ENCODE measurements at places on chromosomes 11 and 22.

DNA sequence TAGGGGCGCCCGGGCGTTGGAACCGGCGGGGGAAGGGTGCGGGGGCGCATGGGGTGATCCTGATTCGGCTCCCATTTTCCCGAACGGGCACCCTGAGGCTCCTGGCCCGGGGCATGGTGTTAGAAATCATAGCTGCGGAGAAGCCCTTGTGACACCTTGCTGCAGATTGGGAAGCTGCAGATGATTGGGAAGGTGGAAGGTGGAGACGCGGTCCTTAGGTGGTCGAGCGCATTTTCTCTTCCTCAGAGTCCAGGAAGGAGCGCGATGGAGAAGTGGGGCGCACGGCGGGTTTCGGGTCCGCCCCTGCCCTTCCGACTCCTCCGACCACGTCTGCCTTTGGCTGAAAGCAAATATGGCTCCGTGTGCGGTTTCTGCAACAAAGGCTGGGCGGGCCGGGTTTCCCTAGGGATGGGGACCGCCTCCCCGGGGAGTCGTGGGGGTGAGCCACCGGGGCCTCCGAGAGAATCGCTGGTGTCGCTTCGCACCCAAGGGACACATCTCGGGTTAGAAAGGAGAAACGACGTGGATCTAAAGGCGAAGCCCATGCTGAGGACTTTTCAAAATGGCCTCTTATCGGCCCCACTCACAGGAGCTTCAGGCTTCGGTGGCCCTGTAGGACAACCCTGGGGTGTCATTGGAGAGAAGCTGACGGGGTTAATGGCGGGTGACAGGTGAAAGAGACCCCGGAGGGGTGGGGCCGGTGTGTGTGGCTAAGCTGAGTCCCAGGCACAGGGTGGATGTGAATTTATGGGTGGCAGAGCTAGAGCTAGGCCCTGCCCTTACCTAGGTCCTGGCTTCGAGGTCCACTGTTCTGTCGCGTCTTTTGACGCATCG is 707 bp upstream of the FTH1 start:
- peak; percentile 82 for DNase-seq

DNA sequence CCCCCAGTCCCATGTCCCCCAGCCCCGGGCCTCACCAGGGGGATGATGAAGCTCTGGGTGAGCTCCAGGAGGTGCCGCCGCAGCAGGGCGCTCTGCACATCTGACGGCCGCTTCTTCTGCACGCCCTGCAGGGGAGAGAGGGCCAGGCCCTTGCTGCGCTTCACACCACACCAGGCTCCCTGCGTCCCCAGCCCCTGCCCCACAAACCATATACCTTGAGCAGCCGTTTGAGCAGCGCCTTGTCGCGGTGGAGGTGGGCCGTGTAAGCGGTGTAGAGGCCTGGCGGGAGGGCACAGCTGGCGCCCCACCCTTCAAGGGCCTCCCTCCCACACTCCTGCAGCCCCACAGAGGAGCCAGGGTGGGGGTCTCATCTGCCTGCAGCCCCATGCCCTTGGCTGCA is 6.2 kb upstream of the PLXNB2 start:
- DNase-seq = no peak

DNA sequence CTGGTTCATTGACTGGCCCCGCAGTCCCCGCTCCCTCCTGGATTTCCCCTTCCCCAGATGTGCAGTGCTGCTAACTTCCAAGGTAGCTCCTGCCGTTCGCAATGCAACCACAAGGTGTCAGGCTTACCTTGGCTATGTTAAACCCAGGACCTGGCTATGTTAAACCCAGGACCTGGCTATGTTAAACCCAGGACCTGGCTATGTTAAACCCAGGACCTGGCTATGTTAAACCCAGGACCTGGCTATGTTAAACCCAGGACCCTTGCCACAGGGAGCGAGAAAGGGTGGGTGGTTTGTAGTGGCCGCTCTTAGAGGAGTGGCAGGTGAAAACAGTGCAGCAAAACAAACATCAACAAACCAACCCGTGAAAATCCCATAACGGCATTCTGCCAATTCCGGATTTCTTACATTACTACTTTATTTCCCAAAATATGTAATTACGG is 2.9 kb upstream of the ADAMTS8 start:
- peak; percentile 92 for DNase-seq

- DNase-seq = no peak
Measured at GRCh38 chr22:32005453-32005852, 37.6 kb upstream of the SLC5A1 start.

GRCh38 chr22:39174498-39175352 is 22.2 kb upstream of the CBX7 start:
- DNase-seq = peak; percentile 96

DNA sequence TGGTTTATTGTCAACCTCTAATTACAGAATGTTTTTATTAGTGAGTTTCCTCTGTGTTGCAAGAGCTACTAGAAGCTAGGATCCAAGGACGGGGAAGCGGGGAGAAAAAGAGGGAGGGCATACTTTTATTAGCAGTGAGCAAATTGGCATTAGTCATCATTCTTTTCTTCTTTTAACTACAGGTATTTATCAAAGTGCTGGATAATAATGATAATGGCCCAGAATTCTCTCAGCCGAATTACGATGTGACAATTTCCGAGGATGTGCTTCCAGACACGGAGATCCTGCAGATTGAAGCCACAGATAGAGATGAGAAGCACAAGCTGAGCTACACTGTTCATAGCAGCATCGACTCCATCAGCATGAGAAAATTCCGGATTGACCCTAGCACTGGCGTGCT is 179.7 kb upstream of the MTNR1B start:
- DNase-seq = no peak

- peak; percentile 81 for DNase-seq
Measured at GRCh38 chr11:113974741-113975470, at the start of gene HTR3A. Gene HTR3A, plus strand, starts transcription at chr11:113975108. Its CDS starts 218 bp downstream, at chr11:113975326.

GRCh38 chr11:34149786-34150185 is 44.4 kb downstream of the NAT10 start:
- DNase-seq = peak; percentile 41

GRCh38 chr11:44324749-44325525 is 15.0 kb upstream of the ALX4 start:
- DNase-seq = no peak

DNA sequence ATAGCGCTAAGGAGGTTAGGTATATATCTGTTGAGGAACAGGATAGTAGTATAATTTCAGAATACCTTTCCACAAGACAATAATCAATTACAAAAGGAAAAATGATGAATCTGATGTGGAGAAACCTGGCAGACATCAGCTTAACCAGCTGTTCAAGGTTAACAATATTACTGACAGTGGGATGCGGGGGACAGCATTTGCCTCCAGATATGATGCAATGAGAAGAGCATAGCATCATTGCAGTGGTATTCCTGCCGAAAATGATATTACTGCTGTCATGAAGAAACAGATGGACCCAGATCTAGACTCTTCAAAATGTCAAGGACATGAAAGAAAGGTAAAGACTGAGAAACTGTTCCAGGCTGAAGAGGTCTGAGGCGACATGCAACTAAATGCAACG is 49.7 kb downstream of the RBFOX2 start:
- DNase-seq = no peak

DNA sequence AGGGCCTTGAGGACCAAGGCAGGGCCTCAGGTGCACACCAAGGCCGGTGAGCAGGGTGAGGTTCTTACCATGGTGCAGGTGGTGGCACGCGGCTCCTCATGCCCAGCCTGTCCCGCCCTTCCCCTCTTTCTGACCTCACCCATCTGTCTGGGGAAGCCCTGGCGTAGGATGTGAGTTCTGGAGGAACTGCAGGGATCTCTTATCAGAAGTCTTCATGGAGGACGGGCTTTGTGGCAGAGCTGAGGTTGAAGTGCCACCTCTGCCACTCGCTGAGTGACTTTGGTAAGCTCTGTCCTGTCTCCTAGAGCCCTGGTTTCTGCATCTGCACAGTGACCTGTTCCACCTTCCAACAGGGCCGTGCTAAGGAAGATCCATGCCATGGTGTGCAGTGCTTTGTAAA is 49.1 kb downstream of the LRRC32 start:
- no peak for DNase-seq

All from eye (tissue), 1 donor.